Activated CD8-positive, alpha-beta memory T cell treated with anti-CD3 and anti-CD28 coated beads for 48 hours (primary cell): ENCODE measurements at places on chromosomes 4 and X.

GRCh38 chr4:36990128-36990872, 254.2 kb upstream of the NWD2 start:
- DNase-seq: no peak

GRCh38 chr4:156685308-156685707, 286.3 kb downstream of the PDGFC start:
- no peak for DNase-seq

- no peak for DNase-seq
These were observed 6.9 kb upstream of the STK32B start for GRCh38 chr4:5044341-5044740.

GRCh38 chr4:56388306-56388705, 1.0 kb upstream of the AASDH start:
- no peak for DNase-seq

- no peak for DNase-seq
These were observed 97.9 kb upstream of the DDIT4L start for GRCh38 chr4:100288161-100288560.

DNA sequence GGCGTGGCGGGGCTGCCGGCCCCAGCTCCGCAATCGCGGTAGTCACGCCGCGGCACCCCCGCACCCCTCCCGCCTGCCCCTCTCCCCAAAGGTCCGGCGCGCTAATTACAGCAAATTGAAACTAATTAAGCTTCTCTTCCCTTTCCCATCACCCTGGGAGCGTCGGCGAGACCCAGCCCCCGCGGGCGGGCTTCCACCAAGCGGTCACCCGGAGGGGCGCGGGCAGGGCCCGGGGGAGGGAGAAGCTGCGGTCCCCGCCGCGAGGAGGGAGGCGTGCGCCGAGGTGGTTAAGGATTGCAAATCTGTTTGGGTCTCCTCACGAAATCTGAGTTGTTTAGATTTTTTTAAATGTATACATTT, 13.1 kb downstream of the ARX start:
- no peak for DNase-seq

GRCh38 chrX:69389101-69389501, 115.0 kb upstream of the NALF2 start:
- DNase-seq: no peak

DNA sequence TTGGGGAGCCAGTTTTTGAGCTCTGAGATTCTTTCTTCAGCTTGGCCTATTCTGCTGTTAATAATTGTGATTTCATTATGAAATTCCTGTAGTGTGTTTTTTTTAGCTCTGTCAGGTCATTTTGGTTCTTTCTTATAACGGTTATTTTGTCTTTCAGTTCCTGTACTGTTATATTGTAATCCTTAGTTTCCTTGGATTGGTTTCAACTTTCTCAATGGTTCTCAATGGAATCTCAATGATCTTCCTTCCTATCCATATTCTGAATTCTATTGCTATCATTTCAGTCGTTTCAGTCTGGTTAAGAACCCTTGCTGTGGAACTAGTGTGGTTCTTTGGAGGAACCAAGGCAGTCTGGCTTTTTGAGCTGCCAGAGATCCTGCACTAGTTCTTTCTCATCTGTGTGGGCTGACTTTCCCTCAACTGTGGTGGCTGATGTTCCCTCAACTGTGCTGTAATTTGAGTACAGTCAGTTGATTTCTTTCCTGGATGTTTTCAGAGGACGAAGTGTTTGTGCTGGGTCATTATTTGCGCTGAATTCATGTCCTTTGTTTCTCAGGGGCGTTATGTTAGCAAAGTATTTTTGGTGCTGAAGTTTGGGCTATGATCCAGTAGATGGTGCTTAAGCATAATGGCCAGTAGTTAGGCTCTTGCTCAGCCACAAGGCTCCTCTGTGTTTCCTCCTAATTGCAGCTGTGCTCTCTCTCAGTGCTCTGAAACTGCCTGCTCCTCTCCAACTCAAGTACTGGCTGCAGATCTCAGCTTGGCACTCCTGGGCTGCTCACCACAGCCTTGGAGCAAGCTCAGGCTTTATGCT, 27.5 kb downstream of the ENPEP start:
- no peak for DNase-seq

GRCh38 chr4:109631532-109632108, 71.6 kb downstream of the MCUB start:
- DNase-seq: no peak

DNA sequence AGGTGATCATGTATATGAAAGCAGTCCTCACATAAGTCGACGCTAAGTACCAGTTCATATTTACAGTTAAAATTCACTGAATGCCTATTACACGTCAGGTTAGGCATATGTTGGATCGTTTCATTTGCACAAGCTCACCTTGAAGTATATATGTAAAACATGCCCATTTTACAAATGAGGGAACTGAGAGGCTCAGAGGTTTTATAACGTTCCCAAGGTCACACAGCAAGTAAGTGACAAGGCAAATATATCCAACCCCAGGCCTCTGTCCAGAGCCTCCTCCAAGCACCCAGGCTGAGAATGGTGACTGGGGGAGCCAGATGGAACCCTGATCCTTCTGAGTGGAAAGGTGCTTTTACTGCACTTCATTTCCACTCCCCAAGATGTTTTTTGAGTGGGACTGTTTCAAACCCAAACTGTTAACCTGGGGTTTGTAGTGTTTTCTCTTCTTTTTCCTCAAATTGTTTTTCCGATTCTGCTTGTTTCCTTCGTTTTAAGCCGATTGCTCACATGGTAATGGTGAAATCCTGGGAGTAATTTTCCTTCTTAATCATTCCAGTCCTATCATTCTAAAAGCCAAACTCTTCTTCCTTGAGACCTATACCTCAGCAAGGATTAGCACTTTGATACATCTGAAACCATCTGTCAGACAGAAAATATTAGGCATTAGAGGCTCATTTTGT, 791 bp downstream of the SMIM20 start:
- no peak for DNase-seq

GRCh38 chr4:17265139-17265538, 246.8 kb downstream of the QDPR start:
- DNase-seq: no peak

DNA sequence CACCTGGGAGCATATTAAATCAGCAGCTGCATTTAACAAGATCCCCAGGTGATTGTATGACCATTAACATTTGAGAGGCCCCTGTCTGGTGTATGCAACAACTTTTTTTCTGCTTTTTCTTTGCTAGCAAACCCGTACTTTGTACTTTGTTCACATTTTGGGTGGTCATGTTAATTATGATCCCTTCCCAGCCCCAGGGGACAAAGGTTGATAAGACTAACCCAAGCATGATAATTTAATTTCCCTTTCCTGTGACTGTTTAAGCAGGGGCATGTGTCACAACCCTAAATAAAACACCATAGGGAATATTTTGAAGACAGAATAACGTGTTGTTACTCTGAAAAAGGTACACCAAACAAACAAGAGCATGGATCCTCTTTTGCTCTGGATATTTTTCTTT, 332.0 kb downstream of the PCDH18 start:
- no peak for DNase-seq

DNA sequence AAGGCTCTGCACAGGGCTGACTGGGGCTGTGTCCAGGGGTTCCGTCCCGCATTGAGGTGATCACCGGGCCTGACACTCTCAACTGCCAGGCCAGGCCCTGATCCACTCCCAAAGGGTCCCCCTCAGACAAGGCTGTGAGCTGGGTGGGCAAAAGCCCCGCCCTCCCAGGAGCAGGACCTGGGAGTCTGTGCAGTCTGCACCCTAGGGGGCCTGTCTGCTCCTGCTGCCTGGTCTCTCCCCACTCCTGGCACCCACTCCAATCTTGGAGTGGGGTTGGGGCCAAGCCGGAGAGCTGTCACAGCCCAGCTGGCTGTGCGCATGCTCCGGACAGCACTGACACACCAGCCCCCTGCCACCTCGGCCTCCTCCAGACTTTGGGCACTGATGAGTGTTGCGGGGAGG, 9.4 kb upstream of the SPP1 start:
- no peak for DNase-seq

- DNase-seq: no peak
These were observed 2.7 kb downstream of the ELOVL6 start for GRCh38 chr4:110195561-110196205.

GRCh38 chr4:80069108-80069836, 3.8 kb downstream of the ANTXR2 start:
- DNase-seq: no peak

DNA sequence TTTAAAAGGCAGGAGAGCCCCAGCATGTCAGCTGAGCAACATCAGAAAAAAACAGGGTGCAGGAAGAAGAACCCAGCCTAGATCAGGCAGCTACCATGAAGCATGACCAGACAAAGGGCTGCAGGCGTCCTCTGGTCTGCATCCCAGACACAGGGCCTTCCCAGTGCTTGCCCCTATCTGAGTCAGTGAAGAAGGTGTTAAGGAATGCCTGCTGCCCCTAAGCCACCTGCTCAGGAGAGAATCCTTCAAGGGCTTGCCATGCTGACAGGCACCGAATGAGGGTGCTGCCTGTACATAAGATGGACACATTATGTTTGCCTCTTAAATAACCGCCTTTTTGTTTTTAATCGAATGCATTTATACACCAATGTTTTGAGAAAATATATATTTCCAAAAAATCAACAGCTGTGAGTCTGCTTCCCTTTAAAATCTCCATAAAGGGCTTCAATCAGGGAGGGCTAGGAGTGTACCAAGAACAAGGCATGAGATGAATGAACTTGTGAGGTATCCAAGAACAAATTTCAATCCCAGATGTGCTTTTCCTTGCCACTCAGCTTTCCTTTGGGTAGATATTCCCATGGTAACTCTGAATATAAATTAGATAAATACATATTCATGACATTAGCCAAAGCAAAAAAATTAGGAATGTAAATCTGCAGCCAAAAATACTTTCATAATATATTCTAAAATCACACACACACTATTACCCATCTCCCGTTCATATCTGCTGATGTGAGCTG, 85.1 kb downstream of the SLC9A7 start:
- no peak for DNase-seq

GRCh38 chrX:119201570-119201969, 34.5 kb upstream of the PGRMC1 start:
- DNase-seq: no peak

DNA sequence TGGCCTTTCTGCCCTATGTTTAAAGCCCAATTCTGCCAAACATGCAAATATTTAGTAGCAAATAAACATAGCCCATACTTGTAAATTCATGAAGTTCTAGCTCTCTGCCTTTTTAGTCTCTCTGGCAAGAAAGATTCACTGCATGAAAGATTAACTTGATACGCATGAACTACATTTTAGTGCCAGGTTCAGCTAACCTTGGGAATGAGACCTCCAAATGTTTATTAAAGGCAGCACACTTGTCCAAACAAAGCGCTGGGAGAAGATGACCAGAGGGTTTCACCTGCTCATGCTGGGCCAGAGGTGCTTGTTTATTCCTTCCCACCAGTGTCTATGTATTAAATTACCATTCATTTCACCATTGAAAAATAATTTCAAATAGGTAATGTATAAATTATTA, 44.5 kb upstream of the IL1RAPL1 start:
- no peak for DNase-seq

DNA sequence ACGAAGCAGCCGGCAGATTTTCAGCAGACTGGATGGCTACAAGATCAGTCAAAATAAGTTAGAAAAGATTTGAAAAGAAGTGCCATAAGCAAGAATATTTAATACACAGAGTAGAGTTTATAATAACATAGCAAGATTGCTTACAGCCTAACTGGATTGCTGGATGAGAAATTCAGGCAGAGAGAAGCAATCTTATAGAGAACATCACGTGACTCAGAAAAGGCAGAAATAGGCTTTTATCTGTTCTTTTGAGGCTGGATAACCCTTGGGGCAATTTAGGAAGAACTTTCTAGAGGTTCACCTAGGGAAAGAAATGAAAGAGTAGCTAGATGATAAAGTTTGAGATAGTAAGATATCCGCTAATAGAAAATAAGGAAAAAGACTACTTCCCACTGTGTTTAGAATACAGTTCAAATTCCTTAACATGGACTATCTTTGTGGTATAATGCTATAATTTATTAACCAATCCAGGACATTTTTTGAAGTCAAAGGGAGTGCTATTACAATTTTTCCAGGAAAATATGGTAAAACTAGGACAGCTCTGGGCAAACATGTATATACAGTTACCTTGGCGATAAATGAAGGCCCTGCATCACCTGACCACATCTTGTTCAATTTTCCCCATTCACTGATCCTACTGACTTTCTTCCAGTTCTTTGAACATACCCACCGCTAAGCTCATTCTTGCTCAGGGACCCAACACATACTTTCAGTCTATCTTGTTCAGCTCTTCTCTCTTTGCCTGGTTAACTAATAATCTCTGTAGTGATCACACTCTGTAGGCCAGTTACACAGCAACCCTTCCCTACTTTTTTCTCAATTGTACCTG, 12.7 kb upstream of the SPCS3 start:
- no peak for DNase-seq

DNA sequence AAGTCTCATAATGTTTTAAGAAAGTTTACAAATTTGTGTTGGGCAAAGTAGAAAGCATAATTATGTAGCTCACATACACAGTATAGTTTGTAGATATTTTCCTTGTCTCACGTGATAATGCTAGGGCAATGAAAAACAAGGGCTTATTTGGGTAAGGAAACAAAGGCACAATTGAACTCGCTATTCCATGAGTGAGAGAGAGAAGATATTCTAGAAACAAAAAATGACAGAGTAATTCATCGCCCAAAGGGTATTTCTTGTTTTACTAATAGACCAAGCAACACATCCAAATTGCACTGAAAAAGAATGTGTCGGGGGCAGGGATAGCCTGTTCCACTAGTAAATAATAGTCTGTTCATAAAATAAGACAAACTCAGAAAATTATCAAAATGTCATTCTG, 3.6 kb upstream of the ASB11 start:
- no peak for DNase-seq

- no peak for DNase-seq
These were observed 387.7 kb downstream of the FAT4 start for GRCh38 chr4:125702406-125702805.

DNA sequence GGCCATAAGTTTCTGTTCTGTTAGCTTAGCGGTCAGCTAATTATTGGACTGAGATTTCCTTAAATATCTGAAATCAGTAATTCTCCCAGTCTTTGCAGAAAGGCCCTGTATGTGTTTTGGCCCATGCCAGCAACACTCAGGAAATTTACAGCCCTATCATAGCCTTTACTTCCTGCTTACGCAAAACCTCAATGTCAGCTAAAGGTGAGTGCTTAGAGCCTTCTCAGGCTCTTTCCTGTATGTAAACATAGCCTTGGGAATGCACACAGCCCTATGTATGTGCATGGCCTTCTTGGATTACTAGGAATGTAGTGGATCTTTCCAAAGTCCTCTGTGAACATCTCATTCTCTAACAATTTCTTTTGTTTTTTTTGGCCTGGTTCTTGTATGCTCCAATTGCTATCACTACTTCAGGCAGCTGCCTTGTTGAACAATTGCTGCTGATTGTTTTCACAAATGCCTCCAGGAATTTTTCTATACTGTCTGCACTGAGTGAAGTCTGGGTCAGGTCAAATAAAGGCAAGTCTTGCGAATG, 200.0 kb downstream of the PPP1R2C start:
- DNase-seq: no peak

DNA sequence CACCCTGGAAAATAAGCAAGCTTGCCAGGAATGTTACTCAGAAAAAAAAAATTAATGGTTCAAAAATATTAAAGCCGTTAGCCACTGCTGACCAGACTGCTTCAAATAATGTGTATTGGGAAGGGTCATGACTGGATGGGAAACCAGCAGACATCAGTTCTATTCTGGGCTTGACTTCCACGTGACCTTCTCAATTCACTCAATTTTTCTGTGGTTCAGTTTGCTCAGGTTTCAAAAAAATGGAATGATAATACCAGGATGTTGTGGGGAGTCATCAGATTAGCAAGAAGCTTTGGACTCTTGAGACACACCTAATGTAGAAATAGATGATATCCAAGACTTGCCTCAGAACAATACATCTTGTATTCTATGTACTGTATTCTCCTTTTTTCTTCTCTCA, 541.9 kb upstream of the BOD1L1 start:
- DNase-seq: no peak
